ENCODE measurements at places on chromosomes 16 and 17. TPM values are rescaled to one million over a fixed set of nuclear protein-coding genes. Genes with fewer than 3 reads are reported as not detected.

Gene NECAB2
- not detected for total RNA-seq

Gene MPV17L
- total RNA-seq: 0.11 TPM

Gene SCPEP1
- total RNA-seq: 8.1 TPM

Gene CCDC154
- 0.22 TPM for total RNA-seq

Gene BAIAP3
- total RNA-seq: 3.4 TPM

Gene GJD3
- 0.38 TPM for total RNA-seq

Gene SOCS3
- 36.8 TPM for total RNA-seq

Gene ARHGAP23
- total RNA-seq: 2.7 TPM

Gene SPNS1
- total RNA-seq: 64.9 TPM

Gene PRSS22
- not detected for total RNA-seq

Gene LHX1
- 0.07 TPM for total RNA-seq

Gene FBXO39
- total RNA-seq: not detected

DNA sequence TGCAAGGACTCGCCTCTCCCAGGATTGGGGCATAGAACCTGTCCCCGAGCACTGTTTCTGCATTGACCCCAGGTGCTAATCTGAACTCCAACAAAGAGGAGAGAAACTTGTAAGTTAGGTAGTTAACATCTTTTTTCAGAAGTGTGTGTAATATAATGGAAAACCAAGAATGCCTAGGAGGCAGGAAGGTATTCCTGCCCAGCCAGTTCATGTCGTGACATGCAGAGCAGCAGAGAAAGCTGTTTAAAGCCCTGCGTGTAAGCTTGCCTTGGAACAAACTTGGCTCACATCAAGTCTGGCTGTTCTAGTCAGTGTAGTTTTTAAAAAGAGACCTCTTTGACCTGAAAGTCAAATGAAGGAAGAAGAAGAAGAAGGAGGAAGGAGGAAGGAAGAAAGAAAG is 2.1 kb upstream of the GNA13 start:
- no peak for DNase-seq

DNA sequence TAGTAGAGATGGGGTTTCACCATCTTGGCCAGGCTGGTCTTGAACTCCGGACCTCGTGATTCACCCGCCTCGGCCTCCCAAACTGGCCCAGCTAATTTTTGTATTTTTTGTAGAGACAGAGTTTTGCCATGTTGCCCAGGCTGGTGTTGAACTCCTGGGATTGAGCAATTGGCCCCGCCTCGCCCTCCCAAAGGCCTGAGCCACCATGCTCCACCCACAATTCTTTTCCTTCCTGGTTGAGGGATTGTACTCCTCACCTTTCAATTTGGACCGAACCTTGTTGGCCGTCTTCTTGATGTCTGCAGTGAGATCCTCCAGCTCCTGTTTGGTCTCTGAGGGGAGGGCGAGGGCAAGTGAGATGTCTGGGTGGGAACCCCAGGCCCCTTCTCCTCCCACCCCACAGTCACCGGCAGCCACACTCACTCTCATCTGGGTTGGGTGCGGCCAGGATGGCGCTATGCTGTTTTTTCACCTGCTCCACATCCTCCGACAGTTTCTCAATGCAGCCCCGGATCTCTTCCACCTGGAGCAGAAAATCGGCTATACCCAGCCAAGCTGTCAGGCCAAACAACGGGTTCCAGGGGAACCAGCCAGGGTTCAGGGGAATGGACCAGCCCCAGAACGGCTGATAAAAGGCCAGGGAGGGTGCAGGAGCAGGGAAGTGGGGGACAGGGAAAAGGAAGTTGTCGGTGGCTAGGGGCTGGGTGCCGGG is 9.6 kb downstream of the STX1B start:
- DNase-seq: no peak

GRCh38 chr17:1773696-1774181 is 11.9 kb downstream of the SERPINF1 start:
- peak; percentile 46 for DNase-seq

DNA sequence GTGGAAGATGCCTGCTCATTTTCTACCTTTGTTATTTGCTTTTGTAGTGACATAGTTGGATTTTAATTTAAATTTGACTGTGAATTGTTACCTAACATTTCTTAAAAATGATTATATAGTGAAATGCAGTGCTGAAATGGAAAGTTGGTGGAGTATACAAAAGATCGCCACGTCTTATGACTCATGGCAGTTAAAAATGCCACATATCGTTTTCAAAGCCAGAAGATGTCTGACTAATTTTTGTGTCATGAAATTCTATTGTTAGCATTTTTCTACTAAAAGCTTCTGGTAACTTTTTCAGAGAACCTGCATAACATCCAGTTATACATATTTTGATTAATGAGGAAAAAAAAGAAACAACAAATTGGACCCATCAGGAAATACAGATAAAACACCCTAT is 20.6 kb downstream of the MAP2K4 start:
- DNase-seq: no peak

- DNase-seq: no peak
These were observed 45.1 kb downstream of the BAIAP2 start for GRCh38 chr17:81080019-81080418.

GRCh38 chr17:50918933-50919296 is 52.8 kb upstream of the TOB1 start:
- DNase-seq: no peak

GRCh38 chr17:43679911-43680310 is 18.2 kb upstream of the MEOX1 start:
- DNase-seq: no peak

- DNase-seq: no peak
These were observed 26.3 kb downstream of the ZC3H18 start for GRCh38 chr16:88596483-88596882.

GRCh38 chr17:67506966-67507365 is 129.9 kb downstream of the PITPNC1 start:
- no peak for DNase-seq

DNA sequence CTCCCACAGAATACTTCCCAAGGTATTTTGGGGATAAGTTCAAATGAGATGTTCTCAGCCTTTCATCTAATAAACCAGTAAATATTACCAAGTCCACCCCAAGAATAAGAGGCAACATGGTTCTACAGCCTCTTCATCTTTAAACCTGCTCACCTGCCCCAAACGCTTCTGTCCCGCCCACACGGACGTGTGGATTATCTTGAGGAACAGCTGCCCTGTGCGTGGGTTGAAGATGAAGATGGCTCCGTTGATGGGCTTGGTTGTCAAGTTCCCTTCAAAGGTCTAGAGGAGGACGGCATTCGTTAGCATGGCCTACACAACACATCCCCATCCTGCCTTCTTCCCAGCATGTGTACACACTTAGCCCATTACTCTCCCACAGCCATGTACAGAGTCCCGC is 8.4 kb upstream of the RILP start:
- peak; percentile 42 for DNase-seq

DNA sequence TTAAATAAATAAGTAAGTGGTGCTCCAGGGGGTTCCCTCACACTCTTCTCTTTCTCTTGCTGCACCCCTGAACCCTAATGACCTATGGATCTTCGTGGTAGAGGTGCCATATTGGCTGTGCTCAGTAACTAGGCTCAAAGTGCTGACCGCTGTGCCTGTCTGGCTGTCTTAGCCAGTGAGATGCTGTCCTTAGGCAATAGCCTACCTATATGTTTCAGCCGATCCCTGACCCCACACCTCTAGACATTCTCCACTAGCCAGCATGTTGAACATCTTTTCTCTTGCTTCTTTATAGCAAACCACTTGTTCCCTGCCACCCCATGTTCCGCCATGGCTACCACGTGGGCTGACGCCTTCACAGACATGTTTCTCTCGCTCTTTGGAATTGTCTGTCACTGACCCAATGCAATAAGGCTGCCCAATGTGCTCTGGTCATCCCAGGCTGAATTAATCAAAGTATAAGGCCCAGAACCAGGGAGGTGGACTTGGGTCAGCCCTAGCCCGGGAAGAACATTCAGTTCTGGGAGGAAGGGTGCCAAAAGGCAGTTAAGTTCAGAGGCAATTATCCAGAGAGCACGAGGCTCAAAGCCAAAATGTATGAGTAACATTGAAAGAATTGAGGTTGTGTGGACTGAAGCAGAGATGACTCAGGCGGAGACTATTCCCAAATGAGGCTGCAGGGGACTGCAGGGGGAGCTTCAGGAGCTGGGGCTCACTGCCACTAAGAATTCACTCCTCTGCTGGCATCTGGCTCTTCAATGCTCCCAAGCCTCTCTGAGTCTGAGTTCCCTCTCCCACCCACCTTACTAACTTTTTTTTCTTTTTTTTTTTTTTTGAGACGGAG is 28.7 kb upstream of the TNRC6A start:
- DNase-seq: peak; percentile 22

- DNase-seq: peak; percentile 63
These were observed 2.8 kb downstream of the TOB1 start for GRCh38 chr17:50863221-50863843.

DNA sequence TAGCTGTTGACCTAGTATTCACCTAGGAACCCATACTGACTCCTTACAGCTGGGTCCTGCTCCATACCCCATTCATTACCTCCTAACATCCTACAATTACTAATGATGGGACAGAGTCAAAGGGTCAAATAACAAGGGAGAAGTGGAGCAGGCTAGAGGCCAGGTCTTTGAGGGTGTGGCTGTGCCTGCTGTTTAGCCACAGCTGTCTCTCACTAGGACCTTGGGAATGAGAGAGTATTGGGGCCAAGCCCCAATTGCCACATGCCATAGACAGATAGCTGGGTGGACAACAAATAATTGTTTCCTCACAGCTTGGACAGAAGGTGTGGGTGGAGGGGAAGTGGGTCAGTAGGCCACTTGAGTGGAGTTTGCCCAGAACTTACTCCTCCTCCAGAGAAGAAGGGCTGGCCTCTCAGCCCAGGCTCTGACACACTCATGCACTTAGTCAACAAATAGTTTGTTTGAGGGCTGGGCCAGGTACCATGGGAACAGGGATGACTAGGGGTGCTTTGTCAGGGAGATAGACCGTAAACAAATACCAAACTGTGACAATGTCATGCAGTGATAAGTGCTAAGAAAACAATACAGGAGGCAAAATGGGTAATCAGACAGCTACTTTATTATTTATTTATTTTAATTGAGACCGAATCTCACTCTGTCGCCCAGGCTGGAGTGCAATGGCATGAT is 10.2 kb upstream of the CENPT start:
- peak; percentile 76 for DNase-seq

DNA sequence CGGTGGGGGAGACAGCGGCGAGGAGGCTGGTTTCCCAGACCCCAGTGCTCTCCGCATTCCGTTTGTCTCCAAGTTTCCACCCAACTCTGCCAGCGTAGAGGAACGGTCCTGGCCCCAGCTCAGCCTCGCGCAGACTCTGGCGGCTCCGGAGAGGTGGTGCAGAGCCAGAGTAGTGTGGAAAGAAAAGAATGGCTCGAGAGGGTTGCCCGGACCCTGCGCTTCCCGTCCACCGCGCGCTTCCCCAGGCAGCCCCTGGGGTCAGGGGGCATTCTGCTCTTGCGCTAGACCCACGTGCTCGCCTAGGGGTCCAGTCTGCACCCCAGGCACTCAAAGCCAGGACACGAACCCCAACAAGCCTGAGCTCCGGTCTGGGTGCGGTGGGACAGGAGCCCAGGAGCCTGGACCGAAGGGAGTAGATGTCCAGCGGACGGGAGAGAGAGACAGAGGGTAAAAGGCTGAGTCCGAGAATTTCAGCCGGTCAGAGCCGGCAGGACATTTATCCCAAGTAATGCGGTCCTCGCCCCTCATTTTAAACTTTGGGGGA is 3.8 kb downstream of the PMP22 start:
- DNase-seq: no peak

GRCh38 chr16:75235721-75236193 is 15.7 kb downstream of the BCAR1 start:
- DNase-seq: no peak

DNA sequence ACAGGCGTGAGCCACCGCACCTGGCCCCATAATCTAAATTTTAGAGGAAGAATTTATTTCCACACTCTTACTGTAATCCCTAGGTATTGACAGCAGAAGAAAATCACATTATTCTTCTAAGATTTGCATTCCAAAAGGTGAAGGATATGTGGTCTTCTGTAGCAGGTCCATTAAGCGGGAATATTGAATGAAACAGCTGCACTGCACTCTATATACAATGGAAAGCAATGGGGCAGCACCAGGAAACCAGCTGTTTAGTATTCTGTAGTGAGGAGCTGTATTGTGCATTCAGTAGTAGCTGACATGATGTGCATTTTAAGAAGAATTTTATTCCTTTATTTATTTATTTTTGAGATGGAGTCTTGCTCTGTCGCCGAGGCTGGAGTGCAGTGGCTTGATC is 49.6 kb downstream of the PSMD12 start:
- no peak for DNase-seq

DNA sequence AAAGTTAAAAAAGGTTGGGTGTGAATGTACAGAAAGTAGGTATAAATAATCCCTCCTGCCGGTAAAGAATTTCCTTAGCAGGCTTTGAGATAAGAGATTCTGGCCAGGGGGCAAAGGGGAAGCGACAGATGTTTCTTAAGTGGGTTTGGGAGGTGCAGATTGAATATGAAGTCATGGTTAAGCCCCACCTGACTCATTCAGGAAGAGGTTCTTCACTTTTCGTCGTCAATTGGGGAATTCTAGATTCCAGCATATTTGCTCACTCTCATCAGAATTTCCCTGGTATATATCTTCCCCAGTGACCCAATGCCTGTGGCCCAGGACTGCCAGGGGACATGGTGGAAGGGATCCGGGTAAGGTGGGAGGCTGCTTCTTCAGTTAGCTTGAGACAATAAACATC is 127.8 kb downstream of the CPPED1 start:
- peak; percentile 49 for DNase-seq

- DNase-seq: peak; percentile 7
These were observed 3.3 kb downstream of the GRN start for GRCh38 chr17:44348234-44348987.

Data from K562 (cell line).